ENCODE measurements at places on chromosomes 7 and 10.
A peak's percentile ranks its signal among the peaks of the same experiment; 100 is the strongest.

GRCh38 chr7:66454600-66455225, 174.0 kb upstream of the KCTD7 start:
- no peak for DNase-seq

DNA sequence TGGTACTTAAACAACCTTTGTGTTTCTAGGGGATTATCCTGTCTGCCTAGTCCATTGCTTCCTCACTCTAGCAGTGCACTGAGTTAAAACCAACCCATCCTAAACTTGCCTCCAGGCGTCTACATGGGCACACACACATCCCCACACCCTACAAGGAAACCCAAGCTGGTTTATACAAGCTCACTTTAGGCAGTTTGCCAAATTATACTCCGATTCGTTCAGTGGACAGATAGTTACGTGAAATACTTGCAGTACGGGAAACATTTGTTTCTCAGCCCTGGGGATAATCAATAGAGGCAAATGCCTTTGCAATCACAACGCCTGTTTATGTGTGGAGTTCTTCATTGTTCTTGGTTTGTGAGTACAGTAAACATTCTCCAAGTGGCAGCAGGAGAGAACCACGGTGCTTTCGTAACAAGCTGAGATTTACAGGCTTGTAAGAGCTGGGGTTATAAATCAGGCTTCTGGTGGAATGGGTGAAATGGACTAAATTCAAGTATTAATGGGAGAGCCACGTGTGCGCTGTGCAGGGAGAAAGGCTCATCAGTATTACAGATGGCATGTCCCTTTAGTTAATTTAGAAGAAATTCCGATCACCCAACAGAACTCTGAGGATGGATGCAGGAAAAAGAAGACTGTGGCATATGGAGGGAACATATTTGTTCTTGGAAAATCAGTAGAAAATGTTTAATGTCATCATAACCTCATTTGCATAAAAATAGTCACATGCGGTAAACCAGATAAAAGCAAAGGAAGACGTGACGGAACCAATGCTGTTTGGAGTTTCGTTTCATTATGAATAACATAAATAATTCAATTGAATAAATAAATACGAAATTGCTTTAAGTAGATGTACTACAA, 217.1 kb downstream of the GALNT17 start:
- peak; percentile 9 for DNase-seq

DNA sequence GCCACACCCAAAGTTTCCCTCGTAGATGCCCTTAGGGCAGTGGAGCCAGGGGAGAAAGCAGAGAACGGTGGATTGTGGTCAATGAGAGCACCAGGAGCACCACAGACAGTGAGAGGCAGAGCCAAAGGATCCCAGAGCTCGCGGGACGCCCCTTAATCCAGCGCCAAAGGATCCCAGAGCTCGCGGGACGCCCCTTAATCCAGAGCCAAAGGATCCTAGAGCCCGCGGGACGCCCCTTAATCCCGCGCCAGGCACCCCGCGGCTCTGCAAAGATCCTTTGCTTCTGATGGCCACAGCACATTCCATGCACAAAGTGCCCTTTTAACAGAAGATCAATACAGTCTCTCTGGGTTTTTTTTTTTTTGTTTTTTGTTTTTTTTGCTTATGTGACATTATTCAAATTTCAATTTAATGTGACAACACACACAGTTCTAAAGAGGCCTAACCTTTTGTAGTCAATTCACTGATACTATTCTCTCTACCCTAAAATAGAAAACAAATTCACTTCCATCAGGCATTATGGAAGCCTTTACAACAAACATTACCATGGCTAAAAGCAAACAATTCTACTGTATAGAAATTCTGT, 52.9 kb upstream of the NCAPG2 start:
- DNase-seq, result no peak

- no peak for DNase-seq
Observed at GRCh38 chr7:100185726-100186125, 8.0 kb downstream of the STAG3 start.

GRCh38 chr7:33804140-33804660, 101.1 kb upstream of the BMPER start:
- DNase-seq, result no peak

GRCh38 chr10:84331091-84331490, 2.7 kb downstream of the CCSER2 start:
- DNase-seq, result no peak

DNA sequence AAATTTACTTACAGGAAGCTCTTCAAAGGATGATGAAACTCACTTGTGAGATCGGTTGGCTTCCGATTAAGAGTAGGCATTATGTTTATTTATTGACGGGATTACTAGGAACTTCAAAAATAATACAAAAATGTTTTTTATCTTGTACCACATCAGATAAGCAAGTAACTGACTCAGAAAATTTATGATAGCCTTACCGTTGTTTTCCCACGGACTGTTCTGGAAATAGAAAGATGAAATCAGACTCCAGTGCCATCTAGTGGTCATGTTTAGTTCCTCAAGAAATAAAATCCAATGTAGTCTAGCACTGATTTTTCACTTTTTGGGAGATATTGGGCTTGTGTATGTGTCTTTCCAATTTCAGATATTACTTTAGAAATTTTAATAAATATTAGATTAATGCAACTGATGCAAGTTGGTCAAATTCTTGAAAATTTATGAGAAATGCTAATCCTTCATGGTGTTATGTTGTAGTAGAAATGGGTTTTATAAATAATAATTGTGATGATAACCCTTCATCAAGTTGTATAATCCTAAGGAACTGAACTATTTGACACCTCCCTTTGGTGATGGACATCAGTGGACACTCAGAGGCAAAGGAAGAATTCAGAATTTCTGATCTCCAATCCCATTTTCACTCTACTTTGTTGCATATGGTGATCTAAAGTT, 168.8 kb downstream of the TMEM26 start:
- DNase-seq, result peak; percentile 16

DNA sequence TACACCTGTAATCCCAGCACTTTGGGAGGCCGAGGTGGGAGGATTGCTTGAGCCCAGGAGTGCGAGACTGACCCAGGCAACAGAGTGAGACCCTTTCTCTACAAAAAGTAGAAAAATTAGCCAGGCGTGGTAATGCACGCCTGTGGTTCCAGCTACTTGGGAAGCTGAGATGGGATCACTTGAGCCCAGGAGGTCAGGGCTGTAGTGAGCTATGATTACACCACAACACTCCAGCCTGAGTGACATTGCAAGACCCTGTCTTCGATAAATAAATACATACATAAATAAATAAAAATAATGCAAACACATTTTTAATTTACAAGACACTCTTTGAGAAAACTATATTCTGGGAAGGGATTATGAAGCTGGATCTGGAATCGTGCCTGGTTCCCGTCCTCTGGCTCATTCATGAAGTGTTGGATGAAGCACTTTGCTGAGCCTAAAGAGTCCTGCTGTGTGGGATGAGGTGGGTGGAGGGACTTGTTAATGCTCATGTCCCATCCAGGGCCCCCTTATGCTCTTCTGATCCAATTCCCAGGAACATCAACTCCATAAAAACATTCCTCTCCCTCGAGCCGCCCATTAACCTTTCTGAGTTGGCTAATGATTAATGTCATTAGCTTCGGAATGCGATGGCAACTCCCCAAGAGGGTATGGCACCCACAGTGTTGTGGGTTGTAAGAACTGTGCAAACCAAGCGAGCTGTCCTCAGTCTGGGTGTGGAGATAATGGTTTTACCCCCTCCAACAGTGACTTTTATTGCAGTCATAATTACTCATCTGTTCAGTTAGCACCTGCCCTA, 236.3 kb downstream of the BAMBI start:
- DNase-seq, result no peak

GRCh38 chr7:83547526-83547925, 101.4 kb downstream of the SEMA3E start:
- peak; percentile 94 for DNase-seq

- no peak for DNase-seq
Observed at GRCh38 chr7:80287400-80288174, 153.0 kb downstream of the GNAI1 start.

- no peak for DNase-seq
Observed at GRCh38 chr10:88392222-88392621, 190.9 kb downstream of the RNLS start.

DNA sequence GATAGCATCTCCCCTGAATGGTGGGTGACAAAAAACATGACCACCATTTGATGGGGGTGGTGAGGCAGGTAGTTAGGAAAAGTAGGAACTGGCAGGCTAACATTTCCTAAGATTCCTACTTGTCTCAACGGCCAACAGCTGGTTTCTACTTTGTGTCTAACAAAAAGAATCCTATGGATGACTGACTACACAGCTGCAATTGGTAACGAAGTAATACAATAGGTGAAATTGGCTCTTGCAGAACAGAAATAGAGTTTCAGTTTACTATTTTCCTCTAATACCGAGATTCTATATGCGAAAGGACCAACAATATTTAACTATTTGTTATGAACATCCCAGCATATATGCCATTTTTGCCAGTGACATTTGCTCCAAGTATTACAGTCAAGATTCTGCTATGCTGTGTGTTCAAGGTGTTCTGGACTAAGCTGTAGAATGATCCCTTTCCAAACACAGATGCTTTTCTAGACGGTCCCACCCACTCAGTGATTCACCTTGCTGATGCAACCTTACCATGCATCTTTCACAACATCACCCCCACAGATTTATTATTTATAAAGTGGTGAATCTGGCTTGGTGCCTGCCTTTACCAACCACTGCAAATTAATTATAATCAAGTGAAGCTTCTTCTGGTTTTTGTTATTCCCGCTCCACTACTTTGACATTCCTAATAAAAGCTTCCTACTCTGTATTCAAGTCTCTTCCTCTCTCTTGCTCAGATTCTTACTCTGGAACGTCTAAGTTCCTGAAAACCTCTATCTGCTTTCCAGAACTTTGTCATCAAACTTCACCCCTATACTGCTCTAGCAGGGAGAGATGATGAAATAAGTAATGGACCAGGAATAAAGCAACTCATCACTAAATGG, 16.8 kb downstream of the BBIP1 start:
- no peak for DNase-seq

- DNase-seq, result peak; percentile 54
Observed at GRCh38 chr10:89532476-89532875, 2.9 kb downstream of the SLC16A12 start.

DNA sequence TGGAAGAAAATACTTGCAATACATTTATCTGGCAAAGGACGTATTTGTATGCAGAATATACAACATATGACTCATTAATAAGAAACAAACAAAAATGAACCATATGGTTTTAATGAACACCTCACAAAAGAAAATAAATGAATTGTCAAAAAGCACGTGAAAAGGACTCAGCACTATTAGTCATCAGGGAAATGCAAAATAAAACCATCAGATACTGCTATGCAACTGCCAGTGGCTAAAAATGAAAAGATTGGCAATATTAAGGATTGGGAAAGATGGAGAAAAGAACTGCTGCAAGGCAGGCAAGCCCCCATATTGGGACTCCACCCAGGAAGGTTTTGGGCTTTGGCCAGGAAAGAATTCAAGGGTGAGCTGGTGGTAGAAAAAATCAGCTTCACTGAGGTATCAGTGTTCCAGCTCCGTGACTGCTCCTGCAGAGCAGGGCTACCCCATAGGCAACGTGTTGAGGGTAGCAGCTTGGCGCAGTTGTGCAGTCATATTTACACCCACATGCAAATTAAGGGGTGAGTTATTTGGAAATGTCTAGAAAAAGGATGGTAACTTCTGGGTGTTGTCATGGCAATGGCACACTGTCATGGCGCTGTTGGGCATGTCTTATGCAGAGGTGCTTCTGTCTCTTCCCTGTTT, 72.7 kb downstream of the CUBN start:
- no peak for DNase-seq

DNA sequence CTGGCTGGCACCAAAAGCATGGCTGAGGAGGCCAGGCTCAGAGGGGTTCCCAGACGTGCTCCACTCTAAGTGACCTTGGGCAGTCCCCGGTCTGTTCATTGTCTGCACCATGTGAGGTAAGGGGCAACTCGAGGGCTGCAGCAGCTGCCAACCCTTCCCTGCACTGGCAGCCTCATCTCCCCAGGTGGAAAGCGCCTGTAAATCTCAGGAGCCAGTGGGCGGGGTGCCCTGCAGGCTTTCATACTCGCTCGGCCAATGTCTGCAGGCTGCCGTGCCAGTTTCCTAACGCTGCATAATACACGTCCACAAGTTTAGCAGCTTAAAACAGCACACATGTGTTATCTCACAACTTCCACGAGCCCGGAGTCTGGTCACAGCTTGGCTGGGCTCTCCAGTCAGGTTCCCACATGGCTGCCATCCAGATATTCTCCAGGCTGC, 12.6 kb upstream of the GDF10 start:
- DNase-seq, result no peak

- DNase-seq, result no peak
Observed at GRCh38 chr10:63416376-63416775, 49.4 kb downstream of the JMJD1C start.

- no peak for DNase-seq
Observed at GRCh38 chr10:15461353-15462108, 90.4 kb upstream of the FAM171A1 start.

GRCh38 chr10:86355571-86356038, 11.0 kb downstream of the GRID1 start:
- DNase-seq, result no peak

DNA sequence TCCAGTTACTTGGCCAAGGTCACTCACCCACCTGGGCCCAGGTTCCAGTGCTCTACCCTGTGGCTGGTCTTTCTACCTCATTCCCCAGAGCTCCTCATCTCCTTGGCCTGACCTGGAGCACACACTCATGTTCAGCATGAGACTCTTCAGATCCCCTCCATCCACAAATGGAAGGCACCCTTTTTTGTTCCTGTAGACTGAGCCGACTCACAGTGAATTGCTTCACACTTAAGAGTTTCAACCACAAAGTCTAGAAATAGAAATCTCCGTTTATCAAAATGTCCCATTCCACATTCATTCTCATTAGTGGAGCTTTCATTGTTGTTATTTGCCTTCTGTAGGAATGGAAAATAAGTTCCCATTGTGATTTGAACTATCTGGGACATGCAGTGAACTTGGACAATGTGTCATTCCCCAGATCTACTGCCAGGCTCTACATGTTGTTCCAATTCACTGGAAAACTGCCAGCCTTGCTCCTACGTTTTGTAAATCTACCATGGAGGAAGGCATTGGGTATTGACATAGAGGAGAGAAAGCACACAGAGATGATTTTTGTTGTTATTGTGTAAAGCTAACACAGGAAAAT, 125.3 kb upstream of the CELF2 start:
- no peak for DNase-seq

DNA sequence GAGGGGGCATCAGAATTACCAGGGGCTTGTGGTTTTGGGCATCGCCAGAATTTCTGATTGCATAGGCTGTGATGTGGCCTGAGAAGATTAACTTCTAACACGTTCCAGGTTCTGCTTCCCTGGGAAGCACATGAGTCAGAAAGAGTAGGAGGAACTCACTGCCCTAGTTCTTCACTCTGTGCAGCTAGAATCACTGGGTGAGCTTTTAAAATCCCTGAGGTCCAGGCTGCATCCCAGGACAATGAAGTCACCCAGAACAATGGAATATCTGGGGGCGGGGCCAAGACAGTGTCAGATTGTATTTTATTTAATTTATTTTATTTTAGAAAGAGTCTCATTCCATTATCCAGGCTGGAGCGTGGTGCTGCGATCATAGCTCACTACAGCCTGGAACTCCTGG, 636.5 kb downstream of the CALN1 start:
- DNase-seq, result no peak

GRCh38 chr10:33391611-33392465, 57.4 kb upstream of the NRP1 start:
- no peak for DNase-seq
